ENCODE measurements at places on chromosomes 16 and 17.

- no peak for DNase-seq
Observed at GRCh38 chr16:10169904-10170410, 12.3 kb downstream of the GRIN2A start.

DNA sequence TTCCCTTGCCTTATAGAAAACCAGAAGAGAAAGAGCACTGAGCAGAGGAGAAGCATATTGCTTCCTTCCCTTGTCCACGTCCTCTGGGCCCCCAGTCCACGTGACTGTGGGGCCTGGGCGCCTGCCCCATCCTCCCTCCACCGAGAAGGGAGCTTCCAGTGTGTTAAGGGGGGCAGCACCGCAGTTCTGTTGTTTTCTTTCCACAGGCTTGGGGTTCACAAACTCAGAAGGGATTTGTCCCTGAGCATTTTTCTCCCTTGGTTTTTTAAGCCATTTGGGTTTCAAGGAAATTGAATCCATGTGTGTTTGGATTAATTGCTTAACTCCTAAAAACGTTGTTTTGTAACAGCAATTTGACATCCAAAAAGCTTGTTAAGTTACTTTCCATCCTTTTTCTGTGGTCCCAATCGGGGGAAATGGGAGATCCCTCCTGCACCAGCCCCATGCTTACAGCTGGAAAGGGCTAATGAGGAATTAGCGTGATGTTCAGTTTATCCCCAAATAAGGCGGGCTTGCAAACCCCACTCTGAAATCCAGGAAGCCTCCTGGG lies 347.5 kb upstream of the TNRC6C start:
- peak; percentile 12 for DNase-seq

DNA sequence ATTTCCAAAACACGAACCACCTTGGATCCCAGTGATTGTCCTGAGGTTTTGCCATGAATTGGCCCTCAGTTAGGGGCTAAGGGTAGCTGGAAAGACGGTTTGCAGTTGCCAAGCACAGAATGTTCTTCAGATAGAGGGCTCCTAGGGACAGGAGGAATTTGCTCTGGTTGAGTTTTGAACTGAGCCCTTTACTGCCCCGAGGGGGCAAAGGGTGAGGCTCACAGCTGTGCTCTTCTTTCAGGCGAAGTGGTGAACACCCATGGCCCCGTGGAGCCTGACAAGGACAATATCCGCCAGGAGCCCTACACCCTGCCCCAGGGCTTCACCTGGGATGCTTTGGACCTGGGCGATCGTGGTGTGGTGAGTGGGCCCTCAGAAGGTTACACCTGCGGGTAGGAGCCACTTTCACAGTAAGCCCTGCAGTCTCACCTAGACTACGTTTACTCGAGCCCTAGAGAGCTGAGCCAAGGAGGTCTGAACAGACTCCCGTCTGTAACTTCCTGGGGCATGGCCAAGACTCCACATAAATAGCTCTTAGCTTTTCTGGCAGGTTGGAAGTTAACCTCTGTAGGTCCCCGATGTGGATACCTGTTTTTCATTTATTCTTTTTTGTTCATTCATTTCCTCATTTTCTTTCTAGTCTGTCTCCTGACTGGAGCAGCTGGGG lies 32.5 kb downstream of the NMT1 start:
- no peak for DNase-seq

DNA sequence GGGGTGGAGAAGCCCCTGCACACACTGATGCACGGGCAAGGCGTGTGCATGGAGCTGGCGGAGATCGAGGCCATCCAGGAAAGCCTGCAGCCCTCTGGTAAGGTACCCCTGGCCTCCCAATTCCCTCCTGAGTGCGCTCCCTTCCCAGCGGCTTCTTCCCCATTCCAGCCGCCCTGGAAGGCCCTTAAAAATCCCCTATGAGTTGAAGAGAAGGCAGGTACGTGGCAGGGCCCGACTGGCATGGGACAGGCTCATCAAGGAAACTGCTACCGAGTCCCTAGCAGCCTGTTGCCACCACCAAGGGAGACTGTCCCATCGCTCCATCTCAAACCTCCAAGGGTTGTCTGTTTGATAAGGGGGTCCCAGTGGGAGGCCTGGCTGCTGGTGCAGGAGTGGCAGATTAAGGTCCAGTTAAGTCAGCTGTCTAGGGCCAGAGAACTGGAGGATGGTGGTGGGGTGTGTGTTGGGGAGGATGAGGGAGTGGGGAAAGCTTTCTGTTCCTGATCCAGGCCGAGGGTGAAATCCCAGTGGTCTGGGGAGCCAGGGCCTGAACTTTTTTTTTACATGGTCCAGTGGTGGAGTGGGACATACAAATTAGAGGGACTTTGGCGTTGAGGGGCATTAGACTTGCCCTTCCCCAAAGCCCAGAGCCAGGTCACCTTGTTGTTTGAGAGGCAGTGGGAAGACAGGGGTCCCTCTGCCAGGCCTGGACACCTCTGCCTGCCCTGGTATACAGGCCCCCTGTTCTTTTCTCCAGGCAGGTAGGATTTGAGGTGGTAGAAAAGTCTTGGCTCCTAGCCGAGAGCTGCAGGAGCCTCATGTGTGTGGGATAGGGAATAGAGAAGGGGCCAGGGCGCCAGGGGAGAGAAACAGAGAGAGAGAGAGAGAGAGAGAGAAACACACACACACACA lies 994 bp downstream of the IGFBP4 start:
- peak; percentile 13 for DNase-seq

- DNase-seq = peak; percentile 53
Observed at GRCh38 chr17:49993423-49994060, 1.5 kb downstream of the DLX3 start.

DNA sequence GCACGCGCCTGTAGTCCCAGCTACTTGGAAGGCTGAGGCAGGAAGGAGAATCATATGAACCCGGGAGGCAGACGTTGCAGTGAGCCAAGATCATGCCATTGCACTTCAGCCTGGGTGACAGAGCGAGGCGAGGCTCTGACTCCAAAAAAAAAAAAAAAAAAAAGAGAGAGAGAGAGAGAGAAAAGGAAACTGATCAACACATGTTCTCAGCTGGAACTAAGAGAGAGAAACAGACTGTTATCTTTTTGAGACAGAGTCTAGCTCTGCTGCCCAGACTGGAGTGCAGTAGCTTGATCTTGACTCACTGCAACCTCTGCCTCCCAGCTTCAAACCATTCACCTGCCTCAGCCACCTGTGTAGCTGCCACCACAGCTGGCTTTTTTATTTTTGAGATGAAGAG lies 60.4 kb downstream of the STH start:
- DNase-seq = no peak

- DNase-seq = no peak
Observed at GRCh38 chr16:51818342-51818944, 667.4 kb upstream of the SALL1 start.

- no peak for DNase-seq
Observed at GRCh38 chr17:17353625-17354484, 50.7 kb downstream of the NT5M start.

DNA sequence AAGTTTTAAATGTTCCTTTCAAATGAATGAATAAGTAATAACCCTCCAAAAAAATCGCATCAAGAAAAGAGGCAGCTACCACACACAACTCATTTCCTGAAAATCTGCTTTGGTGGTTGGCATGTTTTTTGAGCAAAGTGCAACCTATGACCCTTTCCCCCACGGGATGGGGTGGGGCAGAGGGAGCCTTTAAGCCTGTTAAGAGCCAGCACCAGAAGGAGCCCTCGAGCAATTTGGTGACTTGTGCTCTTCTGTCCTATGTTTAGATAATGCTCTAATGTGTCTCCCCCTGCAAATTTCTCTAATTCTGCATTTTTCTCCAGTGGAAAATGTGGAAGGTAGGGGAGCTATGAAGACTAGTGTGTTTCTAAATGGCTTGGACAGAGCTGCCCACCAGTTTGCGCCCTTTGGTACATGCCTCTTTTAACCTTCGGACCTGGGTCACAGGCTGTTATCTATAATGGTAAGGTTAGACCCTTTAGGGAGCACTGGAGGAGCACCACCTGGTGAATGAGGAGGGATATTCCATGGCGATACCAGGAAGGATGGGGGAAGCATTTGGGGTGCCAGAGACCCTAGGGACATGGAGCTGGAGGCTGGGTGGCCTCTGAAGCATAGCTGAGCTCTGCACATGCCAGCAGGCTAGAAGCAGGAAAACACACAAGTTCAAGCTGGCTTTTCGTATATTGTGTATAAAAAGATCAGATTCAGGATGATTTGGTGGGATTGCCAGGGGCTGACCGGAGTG lies 1.6 kb downstream of the PYCARD start:
- peak; percentile 69 for DNase-seq

DNA sequence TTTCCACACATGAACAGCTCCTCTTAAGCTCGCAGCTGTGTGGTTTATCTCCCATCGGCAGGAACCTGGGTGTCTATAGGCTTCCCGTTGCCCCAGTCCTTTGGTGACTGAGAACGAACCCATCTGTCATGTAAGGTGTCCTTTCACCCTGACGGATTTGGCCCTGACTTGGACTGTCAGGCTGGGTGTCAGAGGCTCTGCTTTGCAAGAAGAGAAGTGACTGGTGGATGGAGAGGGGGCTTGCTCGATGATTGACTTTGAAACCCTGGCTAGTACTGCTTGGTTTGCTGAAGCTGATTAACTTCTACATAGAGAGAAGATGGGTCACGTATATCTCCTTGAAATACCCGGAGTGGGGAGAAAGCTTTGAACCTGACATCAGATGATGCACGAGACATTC lies 42.9 kb downstream of the COX4I1 start:
- DNase-seq = no peak

DNA sequence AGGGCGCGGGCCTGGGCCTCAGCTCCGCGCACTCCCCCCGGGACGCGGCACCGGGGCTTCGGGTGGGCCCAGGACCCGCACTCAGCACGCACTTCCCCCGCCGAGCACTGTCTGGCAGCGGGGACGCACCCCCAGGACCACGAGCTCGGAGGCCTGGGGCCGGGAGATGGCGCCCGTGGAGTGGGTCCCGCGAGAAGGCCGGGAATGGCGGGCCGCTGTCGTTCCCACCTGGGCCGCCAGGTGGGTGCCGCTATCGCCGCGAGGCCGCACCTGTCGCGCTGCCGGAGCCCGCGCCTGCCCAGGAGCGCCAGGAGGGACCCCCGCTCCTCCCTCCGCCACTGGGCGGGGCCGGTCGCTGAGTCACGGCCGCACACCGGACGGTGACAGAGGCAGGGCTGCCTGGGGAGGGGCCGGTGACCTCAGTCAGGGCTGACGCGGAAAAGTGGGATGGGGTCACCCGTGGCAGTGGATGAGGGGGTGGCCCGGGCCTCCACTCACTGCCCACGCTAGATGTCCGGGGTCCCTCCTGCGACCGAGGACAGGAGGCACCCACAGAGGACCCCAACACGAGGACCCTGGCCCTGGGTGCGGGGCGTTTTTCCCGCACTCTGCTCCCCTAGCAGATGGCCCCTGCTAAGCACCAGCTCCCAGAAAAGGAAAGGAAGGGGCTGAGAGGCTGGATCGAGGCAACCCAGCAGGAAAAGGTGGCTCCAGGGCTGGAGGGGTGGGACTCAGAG lies 6.9 kb upstream of the ACTG1 start:
- peak; percentile 82 for DNase-seq

GRCh38 chr16:76235426-76235825 lies 41.8 kb upstream of the CNTNAP4 start:
- DNase-seq = no peak

DNA sequence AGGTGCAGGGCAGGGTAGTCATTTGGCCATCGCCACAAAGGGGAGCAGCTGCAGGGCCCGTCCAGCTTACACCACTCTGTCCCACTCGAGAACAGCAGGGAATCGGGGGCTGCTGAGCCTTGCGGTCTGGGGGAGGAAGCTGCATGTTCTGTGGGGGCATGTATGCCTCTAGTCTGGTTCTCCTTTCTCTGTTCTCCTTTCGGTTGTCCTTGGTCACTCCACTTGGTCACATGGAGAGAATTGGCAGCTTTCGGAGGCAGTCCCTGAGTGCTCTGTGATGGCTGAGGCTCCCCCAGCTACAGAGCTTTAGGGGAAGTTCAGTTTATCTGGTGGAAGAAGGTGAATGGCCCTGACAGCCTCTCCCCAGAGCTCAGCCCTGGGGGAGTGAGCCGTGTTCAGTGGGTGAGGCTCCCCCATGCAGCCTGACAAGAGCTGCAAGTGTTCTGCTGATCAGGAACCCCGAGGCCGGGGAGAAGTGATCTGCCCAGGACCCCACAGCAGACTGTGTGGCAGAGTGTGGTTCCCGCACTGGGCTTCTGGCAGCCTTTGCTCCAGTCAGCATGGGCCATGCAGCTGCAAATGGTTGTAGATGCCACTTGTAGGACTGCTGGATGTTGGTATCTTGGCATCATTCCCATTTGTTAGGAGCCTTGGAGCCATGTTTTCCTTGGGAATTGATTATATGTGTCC lies 22.3 kb upstream of the SMPD3 start:
- DNase-seq = peak; percentile 13

- DNase-seq = no peak
Observed at GRCh38 chr17:15101175-15101574, 164.0 kb downstream of the PMP22 start.

- DNase-seq = no peak
Observed at GRCh38 chr16:49491106-49491670, 117.6 kb downstream of the C16orf78 start.

DNA sequence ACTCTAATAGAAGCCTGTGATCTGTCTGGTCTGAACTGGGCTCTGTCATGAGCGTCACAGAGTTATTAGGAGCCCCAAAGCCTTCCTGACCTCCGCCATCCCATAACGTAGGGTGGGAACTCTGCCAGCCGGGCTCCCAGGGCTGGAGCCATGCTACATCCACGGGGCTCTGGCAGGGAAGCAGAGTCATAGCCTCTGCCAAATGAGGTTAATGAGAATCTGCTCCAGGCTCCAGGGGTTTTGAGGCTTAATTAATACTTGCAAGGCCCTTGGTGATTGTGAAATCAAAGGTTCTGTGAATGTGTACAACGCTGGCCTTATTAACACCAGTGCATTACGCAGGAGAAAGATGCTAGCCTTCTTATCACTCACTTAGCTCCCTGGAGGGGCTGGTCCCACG lies 42.4 kb upstream of the ZFP90 start:
- no peak for DNase-seq

GRCh38 chr16:29900888-29901606 lies 759 bp downstream of the ASPHD1 start:
- no peak for DNase-seq
